ENCODE measurements at places on chromosomes 5 and 9. TPM values are rescaled to one million over a fixed set of nuclear protein-coding genes. Genes with fewer than 3 reads are reported as not detected.
A peak's percentile ranks its signal among the peaks of the same experiment; 100 is the strongest.

The RNF180 gene
- not detected for total RNA-seq

The ARHGAP26 gene
- 11.7 TPM for total RNA-seq

The ARSI gene
- total RNA-seq, result not detected

The CTXN3 gene
- total RNA-seq, result not detected

The TAF11L5 gene
- total RNA-seq, result not detected

The GFPT2 gene
- total RNA-seq, result 0.34 TPM

The FAM200C gene
- 0.38 TPM for total RNA-seq

The C9orf152 gene
- total RNA-seq, result 0.14 TPM

The CYLC2 gene
- total RNA-seq, result not detected

The CCDC69 gene
- total RNA-seq, result 20.0 TPM

- DNase-seq, result no peak
Observed at GRCh38 chr9:129176701-129177442, 1.2 kb downstream of the IER5L start.

GRCh38 chr5:176985516-176985915 lies 21.1 kb downstream of the UIMC1 start:
- DNase-seq, result peak; percentile 18

DNA sequence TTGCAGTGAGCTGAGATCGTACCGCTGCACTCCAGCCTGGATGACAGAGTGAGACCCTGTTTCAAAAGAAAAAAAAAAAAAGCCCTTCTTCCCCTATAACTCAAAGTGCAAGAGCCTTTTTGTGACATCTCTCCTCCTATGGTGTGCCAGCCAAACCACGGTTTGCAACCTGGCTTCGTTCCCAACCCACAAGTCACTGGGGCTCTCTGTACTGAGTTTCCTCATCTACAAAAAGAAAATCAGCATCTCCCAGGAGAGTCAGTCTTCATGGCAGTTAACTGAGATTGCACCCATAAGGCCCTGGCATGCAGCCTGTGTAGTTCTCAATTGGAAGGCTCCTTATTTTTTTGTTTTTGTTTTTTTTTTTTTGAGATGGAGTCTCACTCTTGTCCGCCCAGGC lies 14.8 kb downstream of the ODF2 start:
- no peak for DNase-seq

GRCh38 chr5:109748546-109748945 lies 58.8 kb downstream of the MAN2A1 start:
- DNase-seq, result no peak

DNA sequence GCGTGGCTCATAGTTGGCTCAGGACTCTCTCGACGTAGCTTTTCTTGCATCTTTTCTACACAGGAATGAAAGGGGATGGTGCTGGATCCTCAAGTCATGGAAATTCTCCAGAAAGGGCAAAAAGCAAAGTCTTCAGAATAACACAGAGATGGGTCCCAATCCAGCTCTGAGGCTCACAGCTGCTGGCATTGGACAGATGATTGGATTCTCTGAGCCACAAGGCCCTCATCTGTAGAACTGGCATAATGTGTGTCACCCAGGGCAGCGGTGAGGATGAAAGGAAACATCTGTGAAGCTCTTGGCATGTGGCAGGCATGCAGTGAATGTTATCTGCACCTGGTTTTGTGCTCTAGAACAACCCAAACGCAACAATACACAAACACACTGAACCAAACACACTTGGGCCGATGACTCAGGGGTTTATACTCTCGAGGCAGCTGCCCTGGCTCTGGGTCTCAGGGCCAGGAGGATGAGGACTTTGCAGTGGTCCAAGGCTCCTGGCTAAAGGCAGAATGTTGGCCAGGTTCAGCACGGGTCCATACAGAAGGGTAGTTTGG lies 64.0 kb upstream of the UBTD2 start:
- DNase-seq, result no peak

DNA sequence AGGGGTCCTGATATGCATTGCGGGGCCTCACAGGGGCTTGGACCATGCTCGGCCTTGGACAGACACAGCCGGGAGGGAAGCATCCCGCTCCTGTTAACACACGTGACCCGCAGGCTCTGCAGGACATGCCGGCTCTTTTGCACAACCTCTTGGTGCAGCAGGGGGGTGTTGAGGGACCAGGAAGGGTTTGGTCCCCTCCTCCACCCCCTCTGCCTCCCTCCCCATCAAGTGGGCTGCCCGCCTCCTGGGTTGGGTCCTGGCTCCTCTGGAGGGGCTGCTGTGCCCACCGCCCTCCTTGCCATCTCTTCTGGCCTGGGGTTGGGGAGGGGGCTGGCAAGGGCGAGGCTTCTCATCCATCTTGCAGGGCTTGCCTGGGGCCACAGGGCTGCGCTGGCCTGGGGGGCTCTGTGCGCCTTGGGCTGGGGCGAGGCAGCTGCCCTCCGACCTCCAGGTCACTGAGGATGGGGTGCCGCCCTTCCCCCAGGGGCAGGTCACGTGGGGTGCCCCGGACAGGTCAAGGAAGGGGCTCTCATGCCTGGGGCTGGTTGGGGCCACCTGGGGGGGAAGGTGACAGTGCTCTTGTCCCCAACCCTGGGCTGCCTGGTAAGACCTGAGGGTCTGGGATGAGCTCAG lies 16.8 kb upstream of the SLC9A3 start:
- no peak for DNase-seq

- no peak for DNase-seq
Observed at GRCh38 chr9:19875291-19875920, 86.6 kb upstream of the SLC24A2 start.

- no peak for DNase-seq
Observed at GRCh38 chr9:8821910-8822666, 1022.5 kb upstream of the DMAC1 start.

DNA sequence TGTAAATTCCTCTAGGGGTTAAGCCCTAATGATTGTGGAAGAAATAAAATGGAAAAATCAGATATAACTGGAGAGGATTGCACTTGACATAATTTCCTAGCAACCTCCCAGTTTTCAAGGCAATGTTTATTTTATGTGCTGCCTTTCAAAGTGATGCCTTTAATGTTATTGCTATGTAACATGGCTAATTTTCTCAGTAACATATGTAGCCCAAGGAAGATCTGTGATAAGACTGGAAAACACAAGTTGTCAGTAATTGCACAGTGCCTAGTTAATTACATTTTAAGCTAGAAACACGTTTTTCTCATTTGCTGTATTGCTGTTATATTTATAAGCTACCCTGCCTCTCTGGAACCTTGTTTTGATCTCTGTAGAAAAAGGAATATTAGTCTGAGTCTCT lies 49.2 kb upstream of the KCNN2 start:
- DNase-seq, result no peak

- no peak for DNase-seq
Observed at GRCh38 chr9:136140966-136141365, 22.3 kb upstream of the TMEM250 start.

DNA sequence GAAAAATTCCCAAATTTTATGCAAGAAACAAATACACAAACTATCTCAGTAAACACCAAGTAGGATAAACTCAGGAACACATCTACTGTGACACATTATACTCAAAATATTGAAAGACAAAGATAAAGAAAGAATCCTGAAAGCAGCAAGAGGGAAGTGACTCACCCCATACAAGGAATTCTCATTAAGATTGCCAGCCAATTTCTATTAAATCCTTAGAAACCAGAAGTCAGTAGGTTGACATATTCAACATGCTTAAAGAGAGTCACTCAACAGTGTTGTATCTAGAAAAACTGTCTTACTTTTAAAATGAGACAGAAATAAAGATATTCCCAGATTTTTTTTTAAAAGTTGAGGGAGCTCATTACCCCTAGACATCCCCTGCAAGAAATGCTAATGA lies 15.5 kb downstream of the SPATA31E1 start:
- DNase-seq, result no peak

GRCh38 chr5:147453875-147454814 lies 55.7 kb downstream of the DPYSL3 start:
- DNase-seq, result peak; percentile 63

GRCh38 chr5:95045181-95045965 lies 239.5 kb downstream of the MCTP1 start:
- DNase-seq, result no peak

DNA sequence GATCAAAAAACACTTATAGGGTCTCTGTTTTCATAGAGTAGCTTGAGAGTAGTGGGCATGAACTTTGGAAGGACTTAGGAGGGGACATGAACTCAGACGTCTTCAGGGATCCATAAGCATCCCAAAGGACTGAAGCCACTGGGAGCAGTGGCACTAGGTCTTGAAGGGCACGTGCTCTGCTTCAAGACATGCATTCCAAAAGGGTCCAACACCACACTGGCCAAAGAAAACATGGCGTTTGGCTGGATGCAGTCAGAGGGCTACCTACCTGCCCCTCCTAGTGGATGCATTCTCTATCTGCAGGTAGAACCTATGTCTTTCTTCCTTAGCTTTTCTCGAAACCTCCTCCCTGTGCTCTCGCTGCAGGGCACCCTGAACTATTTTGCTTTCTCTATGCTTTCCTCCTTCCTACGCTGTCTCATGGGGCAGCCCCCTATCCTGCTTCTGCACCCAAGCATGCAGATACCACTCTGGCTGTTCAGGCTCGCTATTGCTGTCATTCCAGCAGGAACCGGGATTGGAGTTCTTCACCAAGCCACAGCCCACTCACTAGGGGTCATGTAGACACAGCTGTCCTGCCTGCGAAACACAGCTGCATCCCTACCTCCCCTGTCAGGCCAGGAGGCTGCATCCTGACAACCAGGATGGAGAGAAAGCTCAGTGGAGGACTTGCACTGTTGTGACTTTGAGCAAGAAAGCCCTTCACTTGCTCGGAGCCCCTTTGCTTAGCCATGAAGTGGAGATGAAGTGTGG lies 11.9 kb downstream of the FAM240B start:
- no peak for DNase-seq

- no peak for DNase-seq
Observed at GRCh38 chr9:108108280-108108851, 618.8 kb upstream of the KLF4 start.

DNA sequence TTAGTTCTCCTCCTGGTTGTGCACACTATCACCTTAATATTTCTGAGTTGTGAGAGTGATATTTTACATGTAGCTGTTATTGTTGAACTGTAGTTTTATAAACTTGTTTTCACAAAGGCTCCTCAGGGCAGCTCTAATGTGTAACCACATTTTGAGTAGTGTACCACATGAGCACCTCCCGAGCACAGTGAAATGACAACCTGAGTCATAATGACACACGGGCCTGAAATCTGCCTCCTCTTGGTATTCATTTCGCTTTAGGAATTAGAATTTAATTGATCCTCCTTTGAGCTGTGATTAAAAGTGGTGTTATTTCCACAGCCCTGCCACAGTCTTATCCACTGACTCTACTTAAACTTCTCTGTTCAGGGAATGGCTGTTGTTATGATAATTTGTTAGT lies 7.9 kb downstream of the MTRR start:
- DNase-seq, result no peak

DNA sequence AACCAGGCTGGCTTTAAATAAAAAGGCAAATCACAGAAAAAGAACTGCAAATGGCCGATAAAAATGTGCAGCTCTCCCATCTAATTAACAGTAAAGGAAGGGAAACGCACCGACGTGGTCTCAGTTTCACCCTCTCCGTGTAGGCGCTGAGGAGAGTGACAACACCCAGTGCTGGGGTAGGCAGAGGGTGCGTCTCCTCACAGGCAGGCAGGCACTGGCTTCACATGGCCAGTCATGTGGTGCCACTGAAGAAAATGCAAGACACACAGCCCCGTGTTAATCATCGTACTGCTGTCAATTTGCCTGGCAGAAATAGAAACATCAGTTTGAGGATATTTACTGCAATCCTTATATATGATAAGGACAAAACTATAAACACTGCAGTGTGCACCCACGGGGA lies 178.4 kb downstream of the FANCC start:
- DNase-seq, result no peak

Measured in activated T-cell treated with anti-CD3 and anti-CD28 coated beads, Interleukin-2, amount 50 U/mL, for 4 hours (primary cell).